Amygdala (tissue), 56 donors: ENCODE measurements at places on chromosomes 4 and X.

- DNase-seq: no peak
Measured at GRCh38 chr4:78120144-78120880, 63.2 kb downstream of the FRAS1 start.

- DNase-seq: no peak
Measured at GRCh38 chrX:16458208-16458607, 191.8 kb upstream of the S100G start.

DNA sequence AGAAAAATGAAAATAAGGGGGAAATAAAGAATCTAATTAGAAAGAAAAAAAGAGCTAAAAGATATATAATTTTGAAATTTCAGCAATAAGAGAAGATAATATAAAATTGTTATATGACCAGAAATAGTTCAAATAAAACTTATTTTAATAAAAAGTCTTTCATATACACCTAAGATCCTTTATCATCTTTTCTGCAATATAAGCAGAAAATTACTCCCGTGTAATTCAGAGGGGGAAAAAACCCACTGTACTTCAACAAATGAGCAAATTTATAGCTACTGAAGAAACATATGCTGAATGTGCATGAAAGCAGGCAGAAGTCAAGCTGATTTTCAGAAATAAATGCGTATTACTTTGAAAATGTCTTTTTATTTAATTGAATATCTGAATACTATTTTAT lies 771.3 kb downstream of the FAT4 start:
- DNase-seq: no peak

GRCh38 chr4:20883231-20883630 lies 183.0 kb downstream of the PACRGL start:
- no peak for DNase-seq
